ENCODE measurements at places on chromosomes 12 and 14.

DNA sequence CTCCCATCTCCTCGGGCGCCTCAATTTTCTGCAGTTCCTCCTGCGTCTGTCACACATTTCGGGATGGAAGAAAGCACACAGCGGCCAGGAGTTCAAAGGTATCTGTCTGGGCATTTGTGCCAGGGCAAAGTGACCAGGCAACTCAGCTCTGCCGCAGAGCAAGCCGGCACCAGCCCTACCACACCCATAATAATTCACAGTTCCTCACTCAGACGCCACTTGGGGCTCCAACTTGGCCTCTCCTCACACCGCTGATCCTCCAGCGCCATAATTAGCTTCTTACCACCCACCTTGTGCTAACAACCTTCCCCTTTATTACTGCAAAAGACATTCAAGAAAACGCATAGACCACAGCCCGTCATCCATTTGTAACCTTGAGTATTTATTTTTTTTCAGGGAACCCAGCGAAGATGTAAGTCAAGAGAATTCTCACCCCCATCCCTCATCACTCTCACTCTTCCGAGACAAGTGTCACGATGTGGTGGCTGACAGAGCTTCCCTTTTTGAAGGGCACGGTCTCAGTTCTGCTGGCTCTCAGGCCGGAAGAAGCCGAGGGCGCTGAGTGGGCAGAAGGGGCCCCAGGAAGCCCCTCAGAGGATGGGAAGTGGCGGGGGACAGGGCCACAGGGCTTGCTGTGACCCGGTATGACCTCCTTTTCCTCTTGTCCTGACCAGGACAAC is 25.2 kb upstream of the NCOR2 start:
- DNase-seq: no peak

GRCh38 chr12:93699271-93700145 is 22.3 kb downstream of the CRADD start:
- DNase-seq: peak; percentile 88

DNA sequence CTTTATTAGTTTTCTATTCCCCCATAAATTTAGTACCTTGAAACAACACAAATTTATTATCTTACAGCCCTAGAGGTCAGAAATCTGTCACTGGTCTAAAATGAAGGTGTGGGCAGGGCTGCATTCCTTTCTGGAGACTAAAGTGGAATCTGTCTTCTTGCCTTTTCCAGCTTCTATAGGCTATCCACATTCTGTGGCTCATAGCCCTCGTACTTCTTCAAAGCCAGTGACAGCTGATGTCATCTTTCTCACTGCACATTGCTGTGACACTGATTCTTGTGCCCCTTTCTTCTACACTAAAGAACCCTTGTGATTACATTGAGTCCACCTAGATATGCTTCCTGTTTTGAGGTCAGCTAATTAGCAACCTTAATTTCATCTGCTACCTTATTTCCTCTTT is 23.2 kb upstream of the DCN start:
- DNase-seq: peak; percentile 50

GRCh38 chr14:30587141-30587540 is 28.2 kb downstream of the G2E3 start:
- DNase-seq: no peak

GRCh38 chr14:44961151-44961553 is 595 bp downstream of the KLHL28 start:
- peak; percentile 70 for DNase-seq

- no peak for DNase-seq
Measured at GRCh38 chr12:64814432-64814831, 10.0 kb upstream of the TBC1D30 start.

- DNase-seq: no peak
Measured at GRCh38 chr12:82300611-82301010, 57.6 kb downstream of the CCDC59 start.

- DNase-seq: peak; percentile 32
Measured at GRCh38 chr14:64910847-64911495, 3.3 kb upstream of the CHURC1 start.

GRCh38 chr12:124848621-124849380 is 14.9 kb downstream of the SCARB1 start:
- no peak for DNase-seq

DNA sequence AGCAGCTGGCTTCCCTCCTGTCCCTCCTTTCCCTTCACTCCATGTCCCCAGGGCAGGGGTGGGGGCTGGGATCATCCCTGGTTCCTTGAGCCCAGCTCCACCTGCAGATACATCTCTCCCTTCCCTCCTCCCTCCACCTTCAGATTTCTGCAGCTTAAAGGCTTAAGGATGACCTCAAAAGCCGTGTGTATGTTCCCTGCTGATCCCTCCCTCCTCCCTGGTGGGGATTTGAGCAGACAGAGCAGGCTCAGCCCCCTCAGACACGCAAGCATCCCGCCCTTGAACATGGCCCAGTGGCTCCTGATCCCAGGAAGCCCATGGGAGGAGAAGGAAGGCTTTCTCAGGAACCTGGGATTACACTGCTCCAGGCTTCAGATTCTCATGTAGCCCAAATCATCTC is 82.9 kb upstream of the RIN3 start:
- DNase-seq: no peak

Measured in M059J (cell line).